ENCODE measurements at places on chromosomes 16 and 17.

DNA sequence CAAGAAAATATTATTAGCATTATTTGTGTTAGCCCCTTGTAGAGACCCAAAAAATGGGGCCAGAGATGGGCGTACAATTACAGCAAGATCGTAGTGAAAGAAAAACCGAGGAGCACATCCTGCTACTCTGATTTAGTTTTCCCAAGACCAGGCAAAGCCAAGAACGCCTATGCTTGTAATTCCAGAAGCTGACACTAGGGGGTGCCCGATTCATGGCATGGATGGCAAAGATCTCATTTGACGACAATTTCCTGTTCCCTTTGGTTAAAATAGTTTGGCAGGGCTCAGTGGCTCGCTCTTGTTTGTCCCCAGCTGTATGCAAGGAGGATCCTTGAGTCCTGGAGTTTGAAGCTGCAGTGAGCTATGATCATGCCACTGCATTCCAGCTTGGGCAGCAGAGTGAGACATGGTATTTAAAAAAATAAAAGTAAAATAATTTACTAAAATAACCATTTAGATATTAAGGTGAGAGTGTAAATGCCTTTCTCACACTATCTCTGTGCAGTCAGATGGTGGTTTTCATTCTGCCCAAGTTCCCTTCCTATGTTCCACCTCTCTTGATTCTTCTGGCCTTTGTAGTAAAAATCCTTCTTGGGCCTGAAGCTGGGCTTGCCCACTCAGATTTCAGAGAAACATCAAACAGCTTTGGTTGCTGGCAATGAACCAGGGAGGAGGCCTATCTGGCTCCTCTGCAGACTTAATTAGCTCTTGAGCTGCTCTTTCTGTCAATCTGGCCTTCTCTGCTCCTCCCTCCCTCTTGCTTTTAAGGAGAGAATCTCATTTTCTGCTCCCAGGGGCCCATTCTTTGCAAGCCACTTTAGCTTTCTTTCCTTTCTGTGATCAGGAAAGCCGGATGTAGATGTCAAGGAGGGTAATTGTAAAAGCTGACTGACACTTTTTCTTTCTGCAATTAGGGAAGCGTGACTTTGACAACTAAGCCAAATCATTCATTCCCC is 31.2 kb downstream of the TMEM238L start:
- DNase-seq = no peak

GRCh38 chr16:14528306-14528705 is 101.8 kb downstream of the PARN start:
- DNase-seq = no peak

DNA sequence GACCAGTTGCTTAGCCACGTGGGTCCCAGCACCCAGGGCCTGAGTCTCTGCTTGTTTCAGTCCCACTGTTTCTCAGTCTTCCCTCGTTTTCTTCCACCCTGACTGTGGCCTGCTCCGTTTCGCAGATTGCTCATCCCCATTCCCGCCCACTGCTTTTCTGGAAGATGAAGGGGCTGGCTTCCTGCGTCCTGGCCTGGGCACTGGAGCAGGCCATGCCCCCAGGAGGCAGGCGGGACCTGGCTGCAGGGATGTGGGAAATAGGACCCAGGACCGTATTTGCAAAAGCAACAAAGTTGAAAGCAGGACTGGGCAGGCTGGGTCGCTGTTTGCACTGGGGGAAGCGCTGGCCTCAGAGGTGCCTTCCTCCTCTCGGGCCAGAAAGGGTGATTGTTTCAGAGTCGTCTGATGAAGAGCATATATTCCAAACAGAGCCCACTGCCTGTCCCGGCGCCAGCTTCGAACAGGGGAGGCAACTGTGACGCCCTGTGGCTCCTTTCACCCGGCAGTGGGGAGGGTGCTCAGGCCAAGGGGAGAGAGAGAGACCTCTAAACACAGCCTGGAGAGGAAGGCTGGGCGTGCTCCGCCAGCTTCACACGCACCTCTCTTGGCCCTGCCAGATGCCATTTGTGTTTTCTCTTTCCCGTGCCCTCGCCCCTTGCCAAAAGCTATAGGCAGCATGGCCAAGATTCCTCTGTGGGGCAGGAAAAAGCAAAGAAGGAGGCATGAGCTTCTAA is 108.6 kb downstream of the CMIP start:
- DNase-seq = no peak

DNA sequence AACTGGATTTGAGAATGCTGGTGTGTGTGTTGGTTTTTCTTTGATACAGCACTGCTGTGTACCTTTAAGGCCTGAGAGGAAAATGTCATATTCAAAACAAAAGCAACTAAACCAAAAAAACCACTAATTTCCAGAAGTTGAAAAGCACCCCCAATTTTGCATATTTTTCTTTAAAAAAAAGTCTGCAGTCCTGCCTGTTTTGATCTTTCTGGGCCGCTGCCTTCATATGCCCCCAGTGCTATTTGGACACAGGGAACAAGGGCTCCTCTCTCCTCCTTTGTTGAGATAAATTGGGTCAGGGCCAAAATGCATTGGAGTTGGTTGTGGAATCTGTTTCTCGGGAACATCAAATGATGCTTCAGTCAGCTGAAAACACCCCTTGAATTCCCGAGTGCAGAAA is 26.9 kb downstream of the GPT2 start:
- no peak for DNase-seq

DNA sequence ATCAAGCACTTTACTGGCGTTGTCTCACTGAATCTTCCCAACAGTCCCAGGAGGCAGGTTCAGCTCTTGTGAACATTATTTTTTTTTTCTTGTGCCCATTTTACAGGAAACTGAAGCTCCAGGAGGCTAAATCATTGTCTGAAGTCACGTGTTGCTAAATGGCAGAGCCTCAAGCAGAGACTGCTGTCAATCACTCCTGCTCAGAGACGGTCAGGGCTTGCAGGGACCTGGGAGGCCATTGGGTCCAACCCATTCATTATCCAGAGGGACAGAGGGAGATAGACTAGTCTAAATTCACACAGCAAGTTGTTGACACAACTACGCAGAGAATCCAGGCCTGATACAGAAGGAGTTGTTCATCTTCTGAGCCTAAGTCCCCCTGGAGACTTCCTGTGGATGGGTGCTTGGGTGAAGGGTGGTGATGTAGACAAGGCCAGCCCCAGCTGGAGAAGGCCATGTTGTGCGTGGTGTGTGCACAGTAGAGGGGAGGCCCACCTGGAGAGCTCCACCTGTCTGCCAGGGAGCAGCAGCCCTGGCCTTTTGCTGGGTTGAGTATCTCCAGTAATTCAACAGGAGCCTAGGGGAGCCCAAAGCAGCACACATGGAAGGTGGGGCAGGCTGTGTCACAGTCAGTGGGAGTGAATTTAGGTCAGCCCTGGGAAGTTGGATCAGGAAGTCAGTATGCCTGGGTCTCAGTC is 24.3 kb upstream of the C1QL1 start:
- no peak for DNase-seq

DNA sequence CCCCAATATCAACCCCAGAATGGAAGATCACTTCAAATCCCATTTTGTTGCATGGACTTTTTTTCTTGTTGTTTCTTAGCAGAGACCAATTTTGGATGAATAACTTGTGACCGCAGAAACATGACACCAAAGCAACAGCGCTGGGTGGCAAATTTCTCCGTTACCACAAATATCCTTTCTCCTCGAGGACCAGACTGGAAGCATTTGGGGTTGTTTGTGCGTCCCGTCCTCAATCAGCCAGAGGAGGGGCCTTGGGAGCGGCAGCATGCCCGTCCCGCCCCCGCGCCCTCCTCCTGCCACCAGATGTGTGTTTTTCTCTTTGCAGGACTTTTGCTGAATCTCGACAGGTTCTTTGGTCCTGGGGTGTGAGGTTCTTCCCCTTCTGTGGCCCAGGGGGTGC is 282.5 kb upstream of the FOXF1 start:
- no peak for DNase-seq

- no peak for DNase-seq
Measured at GRCh38 chr17:79647456-79647915, 36.6 kb upstream of the RBFOX3 start.

Data from T-helper 17 cell (primary cell).